Stimulated activated CD8-positive, alpha-beta memory T cell treated with anti-CD3 and anti-CD28 coated beads, Interleukin-4, amount 100 ng/mL, for 24 hours (primary cell): ENCODE measurements at places on chromosomes 4 and X.

DNA sequence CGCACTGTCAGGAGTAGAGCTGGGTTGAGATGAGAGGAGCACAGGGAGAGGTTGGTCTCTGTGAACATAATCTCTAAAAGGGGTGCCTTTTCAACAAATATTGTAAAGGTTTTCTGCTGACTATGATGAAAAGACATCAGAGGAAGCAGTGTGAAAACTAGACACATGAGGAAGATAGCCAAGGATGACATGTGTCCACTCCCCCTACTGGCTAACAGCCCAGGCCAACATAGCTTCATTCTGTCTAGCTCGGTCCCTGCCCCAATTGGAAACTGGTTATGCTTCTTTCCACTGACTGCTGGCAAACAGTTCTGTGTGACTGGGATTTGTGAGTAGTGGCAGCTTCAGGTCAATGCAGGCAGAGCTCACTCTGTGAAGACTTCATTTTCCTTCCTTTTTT lies 115.4 kb upstream of the ESX1 start:
- no peak for DNase-seq

- no peak for DNase-seq
These were observed 72.1 kb downstream of the PRSS12 start for GRCh38 chr4:118280501-118281218.

GRCh38 chr4:10205223-10205622 lies 88.6 kb upstream of the WDR1 start:
- no peak for DNase-seq

DNA sequence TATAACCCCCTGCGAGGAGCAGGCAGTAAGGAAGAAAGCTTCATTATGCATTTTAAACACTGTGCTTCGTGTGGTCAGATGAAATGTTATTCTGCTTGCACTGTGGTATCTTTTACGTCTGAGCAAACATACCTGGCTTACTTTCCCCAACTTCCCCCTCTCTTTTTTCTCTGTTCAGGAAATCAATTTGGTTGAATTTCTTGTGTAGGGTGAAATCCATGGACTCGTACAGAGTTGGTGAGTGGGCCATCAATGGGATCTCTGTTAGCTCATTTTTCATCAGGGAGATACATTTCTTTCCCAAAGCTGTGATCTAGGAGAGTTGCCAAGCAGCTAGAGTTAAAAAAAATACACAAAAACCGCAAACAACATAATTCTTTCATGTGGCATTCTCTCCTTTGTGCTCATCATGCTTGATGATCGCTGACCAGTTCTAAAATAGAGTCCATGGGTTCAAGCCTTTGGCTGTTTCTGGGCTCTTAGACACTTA lies 98.5 kb downstream of the FRAS1 start:
- no peak for DNase-seq

- DNase-seq: no peak
These were observed 914 bp downstream of the MYOZ2 start for GRCh38 chr4:119136546-119136945.

DNA sequence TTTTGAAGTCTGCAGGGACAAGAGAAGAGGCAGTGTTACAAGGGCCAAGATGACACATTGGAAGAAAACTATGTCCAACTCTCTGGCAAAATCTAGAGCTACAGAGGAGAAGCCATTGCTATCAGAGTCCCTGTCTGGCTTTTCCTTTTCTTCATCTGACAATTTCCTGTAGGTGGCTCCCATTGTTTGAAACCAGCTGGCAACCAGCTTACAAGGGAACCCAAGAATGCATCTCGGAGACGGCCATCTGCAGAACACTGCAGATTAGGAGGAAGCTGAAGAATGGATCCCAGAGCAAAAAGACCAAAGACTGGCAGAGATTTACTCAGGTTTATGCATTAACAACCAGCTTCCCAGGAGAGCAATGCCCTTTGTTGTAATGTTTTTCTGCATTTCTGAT lies 216.2 kb upstream of the CTSO start:
- DNase-seq: no peak

- DNase-seq: no peak
These were observed 389 bp upstream of the CCSER1 start for GRCh38 chr4:90126805-90127204.

DNA sequence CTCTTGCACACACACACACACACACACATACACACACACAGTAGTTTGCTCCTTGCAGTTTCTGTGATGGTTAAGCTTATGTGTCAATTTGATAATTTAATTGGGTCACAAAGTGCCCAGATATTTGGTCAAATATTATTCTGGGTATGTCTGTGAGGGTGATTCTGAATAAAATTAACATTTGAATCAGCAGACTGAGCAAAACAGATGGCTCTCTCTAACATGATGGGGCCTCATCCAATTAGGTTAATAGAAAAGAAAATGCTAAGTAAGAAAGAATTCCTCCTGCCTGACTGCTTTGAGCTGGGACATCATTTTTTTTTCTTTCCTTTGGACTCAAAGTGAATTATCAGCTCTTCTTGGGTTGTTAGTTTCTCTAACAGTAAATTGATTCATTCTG lies 191.2 kb upstream of the INTU start:
- no peak for DNase-seq

DNA sequence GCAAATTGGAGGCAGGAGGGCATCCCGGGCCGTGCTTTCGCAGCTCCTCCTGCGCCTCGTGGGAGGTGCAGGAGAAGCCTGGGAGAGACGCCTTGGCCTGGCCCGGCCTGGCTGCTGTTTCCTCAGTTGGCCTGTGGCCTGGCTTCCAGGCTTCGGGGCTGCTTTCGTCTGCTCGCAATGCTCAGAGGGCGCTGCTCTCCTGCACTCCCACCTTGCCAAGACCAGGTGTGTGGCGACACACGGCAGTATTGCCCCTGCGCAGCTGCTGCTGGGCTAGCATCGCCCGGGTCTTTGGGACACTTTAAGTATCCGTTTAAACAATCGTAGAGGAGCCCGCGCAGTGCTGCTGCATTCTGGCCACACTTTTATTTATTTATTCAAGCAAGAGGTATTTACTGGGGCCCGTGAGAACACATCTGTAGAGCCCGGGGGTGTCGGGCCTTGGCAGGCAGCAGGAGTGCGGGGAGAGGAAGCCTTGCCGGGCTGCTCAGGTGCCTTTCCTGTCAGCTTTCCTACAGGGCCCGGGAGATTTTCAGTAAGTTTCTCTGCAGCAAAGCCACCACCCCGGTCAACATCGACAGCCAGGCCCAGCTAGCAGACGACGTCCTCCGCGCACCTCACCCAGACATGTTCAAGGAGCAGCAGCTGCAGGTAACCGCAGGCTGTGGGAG lies 26.2 kb upstream of the HGFAC start:
- DNase-seq: no peak

DNA sequence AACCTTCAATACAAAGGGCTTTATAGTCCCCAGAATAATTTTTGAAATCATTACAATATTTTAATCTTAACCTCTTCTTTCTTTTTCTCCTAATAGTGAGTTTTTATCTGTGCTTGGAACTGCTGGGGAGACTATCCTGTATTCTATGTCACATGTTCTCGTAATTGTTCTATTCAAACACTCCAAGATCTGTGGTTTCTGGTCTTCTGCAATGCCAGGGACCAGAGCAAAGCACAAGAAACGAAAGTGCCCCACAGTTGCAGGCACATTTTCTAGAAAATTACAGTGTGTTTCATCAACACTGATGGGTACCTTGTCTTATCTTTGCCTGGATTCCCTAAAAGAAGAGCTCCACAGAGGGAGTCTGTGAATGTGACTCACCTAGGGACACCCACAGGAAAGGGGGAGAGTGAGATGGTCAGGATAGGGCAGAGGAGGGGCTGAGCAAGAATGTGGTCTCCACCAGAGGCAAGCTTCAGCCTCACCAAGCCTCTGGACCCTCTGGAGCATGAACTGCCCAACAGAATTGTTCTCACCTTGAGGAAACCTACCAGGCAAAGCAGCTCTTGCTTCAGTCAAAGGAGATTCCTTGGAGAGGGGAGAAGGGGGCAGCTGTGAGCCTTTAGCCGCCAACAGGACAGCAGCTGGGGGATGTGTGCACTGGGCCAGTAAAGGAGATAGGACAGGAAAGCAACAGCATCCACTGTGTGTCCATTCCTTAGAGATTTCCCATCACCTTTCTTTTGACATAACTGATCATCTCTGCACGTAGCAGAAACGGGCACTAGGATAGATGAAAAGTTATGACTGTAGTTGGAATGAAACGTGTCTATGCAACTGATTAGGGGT lies 25.9 kb downstream of the UNC5C start:
- DNase-seq: no peak

DNA sequence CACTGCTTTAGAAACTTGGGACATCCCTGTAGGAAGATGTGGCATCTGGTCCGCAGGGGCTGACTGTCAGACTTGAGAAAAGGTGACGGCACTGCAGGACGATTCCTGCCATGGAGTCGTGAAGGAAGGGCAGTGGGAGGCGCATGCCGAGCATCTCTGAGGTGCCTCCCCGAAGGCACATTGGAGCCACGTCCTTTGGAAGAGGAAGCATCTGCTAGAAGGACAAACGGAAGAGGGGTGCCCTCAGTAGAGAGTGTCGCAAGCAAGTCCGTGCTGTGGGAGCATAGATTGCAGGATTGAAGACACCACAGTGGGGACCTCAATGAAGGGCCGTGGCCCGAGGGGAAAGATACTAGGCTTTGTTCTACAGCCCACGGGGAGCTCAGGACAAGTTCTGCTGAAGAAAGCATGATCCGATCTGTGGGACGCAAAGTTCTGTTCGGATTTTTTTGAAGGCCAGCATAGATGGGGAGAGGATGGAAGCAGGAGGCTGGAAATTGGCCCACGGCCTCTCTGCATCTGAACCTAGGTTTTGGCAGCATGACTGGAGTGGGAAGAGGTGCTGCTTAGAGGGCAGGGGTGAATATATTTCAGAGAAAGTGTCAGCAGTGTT lies 24.2 kb upstream of the HELT start:
- no peak for DNase-seq

DNA sequence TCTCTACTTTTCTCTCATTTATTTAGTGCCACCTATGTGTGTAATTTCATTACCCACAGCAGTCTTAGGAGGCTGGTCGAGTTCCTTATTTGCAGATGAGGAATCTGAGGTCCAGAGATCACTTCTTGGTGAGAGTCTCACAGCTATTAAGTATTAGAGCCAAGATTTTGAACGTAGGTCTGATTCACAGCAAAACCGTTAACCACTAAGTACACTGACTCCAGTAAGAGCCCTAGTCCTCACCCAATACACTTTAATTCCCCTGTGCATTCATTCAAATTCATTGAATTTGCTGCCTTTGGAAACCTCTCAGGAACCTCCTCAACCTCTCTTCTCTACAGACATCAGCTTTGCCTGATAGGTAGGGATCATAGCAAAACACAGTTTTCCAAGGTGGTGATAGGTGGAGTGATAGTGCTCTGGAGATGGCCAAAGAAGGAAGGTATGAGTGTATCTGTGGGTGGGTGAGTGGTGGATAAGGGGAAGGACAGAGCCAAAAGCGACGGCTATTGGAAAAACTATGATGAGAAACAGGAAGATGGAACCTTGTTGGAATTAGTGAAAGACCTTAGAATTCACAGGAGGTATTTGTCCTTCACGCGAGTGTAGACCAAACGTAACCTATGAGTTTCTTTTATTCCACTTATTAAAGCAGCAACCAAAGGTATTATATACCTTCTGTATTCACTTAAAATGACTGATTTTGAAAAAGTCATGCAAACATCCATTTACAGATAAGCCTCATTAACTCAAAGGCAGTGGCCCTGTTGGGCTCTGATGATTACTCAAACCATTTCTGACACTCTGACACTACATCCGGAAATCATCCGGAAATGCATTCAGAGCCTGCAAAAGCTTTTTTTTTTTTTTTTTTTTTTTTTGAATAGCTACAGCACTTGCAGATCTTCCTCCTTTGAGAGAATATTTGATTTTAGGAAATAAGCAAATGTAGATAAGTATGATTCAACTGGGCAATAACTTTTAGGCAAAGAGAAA lies 6.3 kb downstream of the FMR1 start:
- no peak for DNase-seq

DNA sequence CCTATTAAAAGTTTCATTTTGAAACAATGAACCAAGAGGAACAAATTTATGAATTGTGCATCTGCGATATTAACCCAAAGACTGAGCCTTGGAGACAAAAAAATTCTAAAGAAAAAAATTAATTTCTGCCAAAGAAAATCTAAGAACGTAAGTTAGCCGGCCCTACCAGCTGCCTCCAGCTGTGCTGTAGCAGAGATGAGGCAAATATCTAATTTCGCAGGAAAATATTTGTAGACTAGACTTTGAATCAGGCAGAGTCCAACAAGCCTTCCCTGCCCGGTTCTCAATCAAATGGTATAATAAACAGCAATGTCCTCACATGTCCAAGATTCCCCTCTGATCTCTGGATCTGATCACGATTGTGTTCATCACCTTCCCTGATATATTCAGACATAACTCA lies 21.2 kb upstream of the SMIM20 start:
- no peak for DNase-seq

GRCh38 chrX:40326186-40326965 lies 228.6 kb upstream of the BCOR start:
- DNase-seq: no peak

DNA sequence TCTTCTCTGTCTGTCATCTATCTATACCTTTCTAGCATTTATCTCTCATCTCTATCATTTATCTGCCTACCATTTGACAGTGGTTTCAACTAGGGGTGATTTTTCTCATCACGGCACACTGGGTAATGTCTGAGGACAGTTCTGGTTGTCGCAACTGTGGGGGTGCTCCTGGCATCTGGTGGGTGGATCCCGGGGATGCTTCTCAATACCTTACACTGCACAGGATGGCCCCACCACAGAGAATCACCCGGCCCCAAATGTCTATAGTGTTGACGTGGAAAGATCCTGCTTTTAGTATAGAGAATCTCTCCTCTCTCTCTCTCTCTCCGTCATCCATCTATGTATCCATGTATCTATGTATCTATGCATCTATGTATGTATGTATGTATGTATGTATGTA lies 7.2 kb downstream of the P2RY8 start:
- DNase-seq: no peak

DNA sequence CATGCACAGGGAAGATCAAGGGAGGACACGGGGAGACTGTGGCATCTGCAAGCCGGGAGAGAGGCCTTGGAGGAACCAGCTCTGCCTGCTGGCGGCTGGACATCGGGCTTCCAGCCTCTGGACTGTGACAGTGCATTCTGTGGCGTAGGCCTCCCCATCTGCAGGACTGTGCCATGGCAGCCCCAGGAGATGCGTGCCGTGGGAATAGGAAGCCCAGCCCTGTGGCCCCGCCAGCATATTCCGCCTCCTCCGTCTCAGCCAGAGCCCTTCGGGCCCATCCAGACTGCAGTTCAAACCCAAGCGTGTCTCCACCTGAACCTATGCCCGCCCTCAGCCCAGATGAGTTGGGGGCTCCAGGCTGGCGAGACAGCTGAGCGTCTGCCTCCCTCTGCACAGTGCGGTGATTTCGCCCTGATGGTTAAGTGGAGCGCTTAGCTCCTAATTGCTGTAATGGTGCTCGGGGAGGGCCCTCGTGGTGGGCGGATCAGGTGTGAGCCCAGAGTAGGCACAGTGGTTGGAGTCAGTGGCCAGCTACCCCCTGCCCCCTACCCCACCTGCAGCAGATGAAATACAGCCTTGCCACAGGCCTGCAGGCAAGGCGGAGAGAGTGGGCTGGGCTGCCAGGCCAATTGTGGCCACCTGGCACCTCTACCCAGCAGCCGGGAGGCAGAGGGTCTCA lies 133.9 kb downstream of the HMX1 start:
- DNase-seq: no peak
